ENCODE measurements at places on chromosomes 12 and 14.

GRCh38 chr12:78959556-78959955 lies 95.0 kb downstream of the SYT1 start:
- DNase-seq: no peak

GRCh38 chr14:26761532-26761931 lies 163.7 kb upstream of the NOVA1 start:
- DNase-seq: no peak

DNA sequence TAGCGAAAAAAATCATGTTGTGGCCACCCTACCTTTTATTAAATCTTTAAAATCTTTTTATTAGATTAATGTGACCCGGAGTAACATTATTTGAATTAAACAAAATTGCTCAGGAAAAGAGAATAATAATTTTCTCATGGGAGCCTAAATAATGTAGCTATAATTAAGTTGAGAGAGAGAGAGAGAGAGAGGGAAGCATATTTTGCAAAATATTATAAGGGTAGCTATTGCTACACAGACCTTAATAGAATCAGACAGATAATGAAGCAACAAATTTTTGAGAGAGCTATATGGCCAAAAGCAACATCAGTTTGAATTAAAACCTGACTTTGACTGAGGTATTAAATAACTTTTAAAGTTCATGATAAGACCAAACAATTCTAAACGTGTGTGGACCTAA lies 703.5 kb downstream of the TMTC2 start:
- DNase-seq: no peak

DNA sequence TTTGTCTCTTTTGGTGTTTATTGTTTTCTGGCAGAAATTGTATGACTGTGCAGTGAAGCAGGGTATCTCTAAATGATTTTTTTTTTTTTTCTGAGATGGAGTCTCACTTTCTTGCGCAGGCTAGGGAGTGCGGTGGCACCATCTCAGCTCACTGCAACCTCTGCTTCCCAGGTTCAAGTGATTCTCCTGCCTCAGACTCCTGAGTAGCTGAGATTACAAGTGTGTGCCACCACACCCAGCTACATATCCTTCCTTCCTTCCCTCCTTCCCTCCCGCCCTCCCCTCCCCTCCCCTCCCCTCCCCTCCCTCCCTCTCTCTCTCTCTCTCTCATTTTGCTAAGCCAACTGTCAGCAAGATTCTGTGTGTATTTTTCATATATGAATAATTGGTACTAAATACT lies 94.4 kb downstream of the PPHLN1 start:
- no peak for DNase-seq
